ENCODE measurements at places on chromosomes 2 and 18. TPM values are rescaled to one million over a fixed set of nuclear protein-coding genes. Genes with fewer than 3 reads are reported as not detected.

ACTR3 gene
- 244 TPM for total RNA-seq

COL4A3 gene
- total RNA-seq, result 0.59 TPM

ZAP70 gene
- total RNA-seq, result not detected

MRO gene
- 0.47 TPM for total RNA-seq

GAD1 gene
- 0.71 TPM for total RNA-seq

Measured in A549 treated with GW870086 at 1 μM for 4 hours (cell line).